Anterior cingulate cortex (tissue), 58 donors: ENCODE measurements at places on chromosomes 13 and 19.

DNA sequence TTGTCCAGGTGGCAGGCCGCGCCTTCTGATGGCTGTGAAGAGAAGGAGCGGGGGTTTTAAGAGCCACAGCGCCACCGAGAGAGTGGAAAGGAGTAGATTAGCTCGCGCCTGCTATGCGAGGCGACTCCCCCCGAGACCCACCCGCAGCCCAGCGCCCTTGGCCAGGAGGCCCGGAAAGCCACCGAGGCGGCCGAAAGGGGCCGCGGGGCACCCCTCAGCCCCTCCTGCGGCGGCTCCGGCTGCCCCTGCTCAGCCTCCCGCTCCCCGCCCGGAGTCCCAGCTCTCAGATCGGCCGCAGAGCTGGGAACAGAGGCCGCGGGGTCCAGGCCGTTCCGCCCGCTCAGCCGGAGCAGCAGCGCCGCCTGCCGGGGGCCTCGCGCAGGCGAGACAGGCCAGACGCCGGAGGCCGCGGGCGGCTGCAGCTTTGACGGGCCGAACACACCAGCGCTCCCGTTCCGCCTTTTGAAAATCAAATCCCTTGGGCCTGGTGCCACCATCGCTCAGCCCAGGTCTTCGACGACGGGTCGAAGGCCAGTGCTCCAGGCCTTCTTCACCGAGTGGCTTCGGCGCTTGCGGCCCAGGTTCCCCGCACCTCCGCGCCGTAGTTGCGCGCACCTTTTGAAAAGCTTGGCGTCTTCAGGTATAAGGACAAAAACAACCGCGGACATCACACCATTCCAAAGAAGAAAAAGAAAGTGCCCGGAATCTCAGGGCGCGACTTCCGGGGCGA, 15.3 kb downstream of the CDX2 start:
- DNase-seq, result peak; percentile 4

- peak; percentile 79 for DNase-seq
Observed at GRCh38 chr13:46389457-46390451, 2.7 kb upstream of the RUBCNL start.

- DNase-seq, result no peak
Observed at GRCh38 chr13:33917190-33917589, 99.2 kb downstream of the RFC3 start.

GRCh38 chr13:44234566-44234965, 139.1 kb upstream of the SERP2 start:
- DNase-seq, result no peak

DNA sequence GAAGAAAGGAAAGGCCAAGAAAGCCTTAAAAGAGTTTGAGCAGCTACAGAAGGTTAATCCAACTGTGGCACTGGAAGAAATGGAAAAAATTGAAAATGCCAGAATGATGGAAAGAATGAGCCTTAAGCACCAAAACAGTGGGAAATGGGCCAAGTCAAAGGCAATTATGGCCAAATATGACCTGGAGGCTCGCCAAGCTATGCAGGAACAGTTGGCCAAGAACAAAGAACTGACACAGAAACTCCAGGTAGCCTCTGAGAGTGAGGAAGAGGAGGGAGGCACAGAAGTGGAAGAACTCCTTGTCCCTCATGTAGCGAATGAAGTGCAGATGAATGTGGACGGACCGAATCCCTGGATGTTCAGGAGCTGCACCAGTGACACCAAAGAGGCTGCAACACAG, 5.1 kb downstream of the UTP14C start:
- DNase-seq, result no peak

DNA sequence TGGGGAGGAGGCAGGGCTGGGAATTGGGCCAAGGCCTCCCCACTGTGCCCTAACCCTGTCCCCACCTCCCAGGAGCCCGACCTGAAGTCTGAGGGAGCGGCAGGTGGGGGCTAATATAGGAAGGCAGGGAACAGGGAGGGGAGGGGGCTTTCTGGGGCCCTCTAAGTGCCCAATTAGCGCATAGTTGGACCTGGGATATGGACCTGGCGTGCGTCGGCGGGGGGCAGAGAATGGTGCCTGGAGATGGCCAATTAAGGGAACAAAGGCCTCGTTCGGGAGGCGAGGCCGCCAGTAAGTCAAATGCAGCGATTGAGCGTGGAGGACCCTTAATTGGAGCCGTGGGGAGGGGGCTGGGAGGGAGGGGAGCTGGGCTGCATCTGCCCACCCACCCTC, at the start of gene C19orf85:
TSS of gene C19orf85 (minus strand) at position 90 of the 393 bp plus-strand sequence. CDS start 197 bp downstream, outside the sequence.
- DNase-seq, result no peak

- DNase-seq, result peak; percentile 74
Observed at GRCh38 chr19:49680421-49681351, 3.6 kb downstream of the PRMT1 start.

GRCh38 chr19:3320354-3320670, 46.1 kb upstream of the NFIC start:
- DNase-seq, result no peak

DNA sequence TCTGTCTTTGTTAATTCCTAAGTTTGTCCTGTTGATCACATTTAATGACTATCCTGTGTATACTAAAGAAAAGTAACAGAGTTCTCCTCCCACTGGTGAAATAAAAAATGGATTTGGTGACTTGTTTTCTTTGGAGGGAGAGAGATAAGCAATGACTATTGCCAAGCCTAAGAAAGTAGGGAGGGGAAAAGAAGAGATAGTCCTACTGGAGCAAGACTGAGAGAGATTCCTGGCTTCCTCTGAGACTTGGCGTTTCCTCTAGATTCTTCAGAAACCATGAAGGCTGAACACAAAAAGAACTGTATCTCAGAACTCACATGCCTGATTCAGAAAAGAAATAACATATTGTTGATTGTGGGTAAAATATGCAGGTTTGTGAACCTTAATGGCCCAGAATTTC, 406.5 kb downstream of the FOXO1 start:
- no peak for DNase-seq

GRCh38 chr13:101150998-101151397, 265.3 kb downstream of the NALCN start:
- DNase-seq, result peak; percentile 1

DNA sequence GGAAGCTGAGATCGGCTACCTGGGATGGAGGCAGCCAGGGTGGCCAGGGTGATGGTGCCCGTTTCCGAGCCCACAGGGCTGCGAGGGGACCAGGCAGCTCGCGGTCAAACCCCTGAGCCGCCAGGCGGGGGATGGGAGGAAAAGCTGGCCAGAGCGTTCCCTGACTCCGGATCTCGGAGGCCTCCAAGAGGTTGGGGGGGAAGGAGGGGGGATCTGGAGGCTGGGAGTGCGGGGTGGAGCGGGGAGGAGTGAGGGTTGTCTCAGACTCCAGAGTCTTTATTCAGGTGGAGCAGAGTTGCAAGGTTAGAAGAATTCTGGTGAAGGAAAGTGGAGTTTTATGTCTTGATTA, 1.1 kb downstream of the CACNG7 start:
- no peak for DNase-seq

DNA sequence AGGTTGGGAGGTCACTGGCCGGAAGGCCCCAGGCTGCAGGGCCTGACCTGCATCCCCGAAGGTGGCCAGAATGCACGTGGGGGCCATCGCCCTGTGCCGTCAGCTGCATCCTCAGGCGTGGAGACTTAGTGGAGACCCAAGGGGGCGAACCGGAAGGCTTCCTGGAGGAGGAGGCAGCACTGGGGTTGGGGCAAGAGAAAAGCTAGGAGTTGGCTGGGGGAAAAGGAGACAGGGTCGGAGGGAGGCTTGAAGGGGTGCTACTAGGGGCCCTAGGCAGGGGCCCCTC, 1.4 kb upstream of the YJEFN3 start:
- no peak for DNase-seq

DNA sequence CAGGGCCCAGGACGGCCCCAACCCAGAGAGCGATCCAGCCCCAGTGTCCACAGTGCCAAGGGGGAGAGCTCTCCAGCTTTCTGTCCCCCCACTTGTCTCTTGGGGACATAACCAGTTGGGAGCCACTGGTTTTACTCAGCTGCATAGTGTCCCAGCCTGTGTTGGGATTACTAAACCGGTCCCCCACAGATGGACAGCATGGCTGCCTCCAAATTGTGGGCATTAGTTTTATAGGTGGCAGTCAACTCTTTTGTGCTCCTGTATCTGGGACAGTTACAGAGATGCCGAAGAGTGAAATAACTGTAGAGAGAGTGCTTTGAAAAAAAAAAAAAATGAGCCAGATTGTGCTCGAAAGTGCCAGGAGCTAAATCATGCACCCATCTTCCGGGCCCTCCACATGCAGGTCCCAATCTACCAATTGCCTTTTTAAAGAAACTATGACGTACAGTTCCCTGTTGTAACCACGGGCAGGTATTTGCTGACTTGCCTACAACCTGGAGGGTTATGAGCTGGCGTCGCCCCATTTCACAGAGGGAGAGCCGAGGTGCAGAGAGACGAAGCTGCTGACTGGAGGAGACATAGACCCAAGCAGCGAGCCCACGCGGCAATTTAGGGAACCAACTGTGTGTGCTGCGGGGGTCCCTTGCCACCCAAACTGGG, 2.4 kb upstream of the NFIC start:
- DNase-seq, result no peak
